ENCODE measurements at places on chromosomes 2 and 18.
A peak's percentile ranks its signal among the peaks of the same experiment; 100 is the strongest.

DNA sequence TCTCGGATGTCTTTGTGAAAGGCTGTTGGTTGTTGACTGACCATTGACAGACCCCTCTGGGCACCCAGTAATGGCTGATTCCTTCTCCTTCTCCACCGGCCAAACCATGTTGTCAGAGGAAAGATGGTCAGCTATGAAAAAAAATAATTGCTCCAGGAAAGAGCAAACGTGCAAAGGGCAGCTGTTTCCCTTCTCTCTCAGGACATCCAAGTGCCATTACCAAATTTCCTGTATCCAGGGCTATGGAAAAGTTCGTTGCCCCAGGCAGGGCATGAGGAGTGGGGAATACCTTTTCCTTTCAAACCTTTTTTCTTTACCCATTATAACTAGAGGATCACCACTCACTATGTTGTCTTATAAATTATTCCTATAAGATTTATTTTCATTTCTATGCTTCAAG, 321.5 kb upstream of the HNRNPA3 start:
- DNase-seq = no peak

DNA sequence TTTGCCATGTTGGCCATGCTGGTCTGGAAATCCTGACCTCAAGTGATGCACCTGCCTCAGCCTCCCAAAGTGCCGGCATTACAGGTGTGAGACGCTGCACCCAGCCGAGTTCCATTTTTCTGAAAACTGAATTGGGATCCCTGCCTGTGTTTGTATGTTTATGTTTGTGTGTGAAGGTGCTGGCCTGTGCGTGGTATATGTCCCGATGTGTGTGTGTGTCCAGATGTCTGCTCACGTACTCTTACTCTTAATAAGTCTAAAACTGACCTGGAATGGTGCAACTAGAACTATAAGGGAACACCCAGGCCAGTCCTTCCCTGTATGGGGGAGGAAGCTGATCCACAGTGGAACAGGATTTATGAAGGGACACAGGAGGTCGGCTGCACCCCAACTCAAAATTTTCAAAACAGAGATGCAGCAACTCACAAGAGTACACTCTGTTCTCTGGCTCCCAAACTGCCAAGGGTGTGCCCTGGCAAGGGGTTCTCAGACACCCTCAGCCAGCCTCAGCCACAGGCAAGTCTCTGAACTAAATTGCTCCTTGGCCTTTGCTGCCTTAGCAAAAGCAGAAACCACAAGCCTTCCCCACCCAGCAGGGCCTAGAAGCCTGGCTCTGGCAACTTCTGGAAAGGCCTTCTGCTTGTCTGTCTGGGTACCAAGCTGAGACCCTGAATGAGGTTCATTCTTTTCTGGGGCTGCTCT, 36.5 kb downstream of the RHOB start:
- no peak for DNase-seq

DNA sequence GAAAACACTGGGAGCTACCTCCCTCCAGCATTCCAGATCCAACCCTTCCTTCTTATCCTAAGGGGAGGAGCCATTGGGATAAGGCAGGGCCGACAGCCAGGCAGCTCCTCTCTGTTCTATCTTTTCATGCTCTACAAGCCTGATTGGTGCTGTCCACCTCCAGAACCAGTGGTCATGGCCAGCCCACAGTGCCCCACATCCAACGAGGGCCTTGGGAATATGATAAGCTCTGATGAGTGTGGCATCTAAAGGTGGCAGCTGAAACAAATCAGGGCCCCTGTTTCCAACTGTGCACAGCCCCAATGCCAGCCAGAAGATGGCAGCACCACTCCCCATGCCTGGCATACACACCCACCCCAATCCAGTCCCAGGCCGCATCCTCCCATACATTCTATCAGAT, 329.3 kb downstream of the C1D start:
- DNase-seq = peak; percentile 5

DNA sequence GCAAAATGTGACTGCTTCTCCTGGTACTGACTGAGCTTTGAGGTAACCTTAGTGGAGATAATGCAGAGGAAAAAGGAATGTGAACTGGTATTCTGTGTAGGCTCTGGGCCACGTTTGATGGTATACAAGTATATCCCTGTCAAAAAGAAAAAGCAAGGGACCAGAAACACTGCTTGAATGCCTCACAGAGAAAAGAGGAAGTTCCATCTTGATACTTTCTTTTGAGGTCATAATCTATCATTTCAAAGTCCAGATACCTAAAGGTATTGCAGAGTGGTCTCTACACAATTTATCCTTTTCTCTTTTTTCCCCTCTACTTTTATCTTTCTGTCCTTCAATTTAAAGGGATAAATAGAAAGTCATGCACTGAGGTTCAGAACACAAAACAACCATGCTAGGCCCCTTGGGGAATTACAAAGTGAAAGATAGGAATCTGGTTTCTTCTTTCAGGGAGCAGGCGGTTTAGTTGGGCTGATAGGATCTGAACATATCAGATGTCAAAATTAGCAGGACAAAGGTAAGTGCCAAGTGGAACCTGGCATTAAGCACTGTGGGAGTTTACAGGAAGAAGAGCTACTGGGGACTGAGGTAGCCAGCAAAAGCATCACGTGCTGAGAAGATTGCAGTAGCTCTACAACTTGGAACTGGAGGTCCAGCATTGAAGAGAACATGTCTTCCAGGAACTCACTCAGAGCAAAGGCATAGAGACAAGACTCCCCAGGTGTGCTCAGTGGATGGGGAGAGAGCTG, 121.2 kb downstream of the LYPD6 start:
- DNase-seq = no peak

- DNase-seq = no peak
Observed at GRCh38 chr2:275466-275865, 10.7 kb downstream of the ACP1 start.

DNA sequence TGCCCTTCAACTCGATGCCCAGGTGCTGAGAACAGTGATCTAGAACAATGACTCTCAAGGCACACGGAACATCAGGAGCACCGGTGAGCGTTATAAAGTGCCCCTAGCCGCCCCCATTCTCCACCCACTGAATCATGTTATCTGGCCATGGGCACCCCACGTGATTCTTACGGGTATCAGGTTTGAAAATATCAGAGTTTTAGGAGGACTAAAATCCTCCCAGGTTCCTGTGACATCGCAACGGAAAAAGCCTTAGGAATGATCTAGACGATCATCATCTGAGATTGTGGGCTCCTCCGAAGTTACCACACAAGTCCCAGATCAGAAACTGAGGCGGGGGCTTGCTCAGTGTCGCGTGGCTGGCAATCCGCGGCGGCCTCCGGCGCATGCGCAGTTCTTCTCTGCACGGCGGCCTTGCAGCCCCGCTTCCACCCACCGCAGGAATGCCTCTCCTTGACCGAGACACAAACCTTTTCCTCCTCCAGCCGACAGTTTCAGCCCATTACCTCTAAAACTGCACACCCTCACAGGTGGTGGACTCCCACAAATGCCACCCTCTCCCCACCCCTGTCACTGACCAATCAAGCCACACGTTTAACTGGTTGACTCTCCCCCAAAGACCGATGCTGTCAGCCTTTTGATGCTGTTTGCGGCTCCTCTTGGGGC, 5.8 kb upstream of the MRPL33 start:
- DNase-seq = peak; percentile 64

- no peak for DNase-seq
Observed at GRCh38 chr2:20999906-21000645, 43.8 kb downstream of the APOB start.

- no peak for DNase-seq
Observed at GRCh38 chr2:181857483-181857882, 34.0 kb upstream of the ITPRID2 start.

DNA sequence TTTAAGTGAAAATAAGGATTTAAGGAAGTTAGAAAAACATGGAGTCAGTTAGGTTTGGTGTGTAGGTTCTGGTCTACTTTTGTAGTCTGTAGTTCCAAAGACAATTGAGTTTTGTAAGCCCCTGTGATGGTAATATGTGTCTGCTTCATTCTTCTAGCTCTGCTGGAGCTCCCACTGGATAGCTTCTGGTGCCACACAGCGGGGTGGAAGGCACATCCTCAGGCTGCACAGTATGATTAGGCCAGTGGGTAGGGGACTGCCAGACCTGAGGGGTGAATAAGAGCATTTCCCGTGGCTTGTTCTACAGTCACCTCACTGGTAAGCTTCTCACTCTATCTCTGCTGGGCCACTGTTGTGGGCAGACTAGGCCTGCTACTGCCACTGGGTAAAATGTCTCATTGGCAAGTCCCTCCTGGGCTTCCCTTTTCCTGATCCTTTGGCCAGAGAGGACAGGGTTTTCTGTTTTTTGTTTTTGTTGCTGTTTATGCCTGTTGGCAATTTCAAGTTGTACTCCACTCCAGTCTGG, 44.5 kb downstream of the TMEM131 start:
- DNase-seq = peak; percentile 16

DNA sequence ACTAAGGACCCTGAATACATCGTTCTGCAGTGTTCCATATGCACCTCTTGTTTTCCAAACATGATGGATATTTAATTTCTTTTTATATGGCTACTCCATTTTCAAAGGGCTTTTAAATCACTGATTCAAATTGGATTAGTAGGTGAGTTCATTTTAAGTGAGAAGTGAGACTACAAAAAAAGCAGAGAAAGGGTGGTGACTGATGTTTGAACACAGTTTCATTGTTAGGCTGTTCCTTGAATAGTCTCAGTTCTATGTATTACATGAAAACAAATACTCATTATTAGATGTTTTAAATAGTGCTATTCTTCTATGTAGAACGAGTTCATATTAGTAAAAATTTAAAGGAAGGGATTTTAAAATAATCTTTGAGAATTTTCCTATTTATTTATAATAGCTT, 72.7 kb upstream of the STON1 start:
- DNase-seq = no peak

DNA sequence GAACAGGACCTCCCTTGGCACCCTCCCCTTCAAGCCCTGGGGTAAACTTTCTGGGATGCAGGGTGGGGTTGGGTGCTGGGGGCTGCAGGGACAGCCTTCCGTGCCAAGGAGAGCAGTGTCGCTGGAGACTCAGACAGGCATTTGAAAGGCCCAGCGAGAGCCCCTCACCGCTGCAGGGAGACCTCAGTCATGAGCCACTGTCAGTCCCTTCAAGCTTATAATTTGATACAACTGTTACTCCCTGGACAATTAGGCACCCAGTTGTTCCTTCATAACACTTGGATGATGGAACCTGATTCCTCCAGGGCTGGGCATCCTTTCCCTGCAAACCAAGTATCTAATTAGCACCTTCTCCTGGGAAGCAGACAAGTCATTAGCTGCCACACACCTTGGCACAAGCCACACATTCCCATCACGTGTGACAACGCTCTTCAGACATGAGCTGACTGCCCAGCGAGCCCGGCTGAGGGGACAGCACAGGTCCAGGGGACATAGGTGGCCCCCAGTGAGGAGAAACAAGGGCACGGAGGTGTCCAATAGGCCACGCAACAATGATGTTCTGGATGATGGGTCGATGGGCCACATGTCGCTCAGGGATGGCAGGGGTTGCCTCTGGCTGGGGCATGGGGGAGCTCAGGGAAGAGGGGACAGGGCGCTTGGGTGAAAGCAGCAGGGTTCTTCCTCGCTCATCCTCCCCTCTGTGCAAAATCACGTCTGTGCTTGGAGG, 59.6 kb downstream of the KCNF1 start:
- DNase-seq = no peak

DNA sequence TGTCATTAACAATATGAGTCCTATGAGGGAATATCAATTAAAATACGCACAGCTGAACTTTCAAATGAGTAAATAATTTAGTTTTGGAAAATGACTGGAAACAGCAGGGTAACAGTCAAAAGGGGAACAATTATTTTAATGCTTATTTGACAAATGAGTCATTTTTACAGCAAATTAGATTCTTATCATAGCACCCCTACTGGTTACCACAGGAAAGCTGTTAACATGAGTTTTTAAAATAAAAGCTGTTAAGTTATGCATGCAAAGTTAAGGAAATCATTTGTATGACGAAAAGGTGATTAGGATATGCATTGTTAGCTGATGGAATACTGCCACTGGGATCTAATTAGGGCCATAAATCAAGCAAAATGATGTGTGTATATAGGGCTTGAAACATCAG, 435.1 kb upstream of the MEIS1 start:
- no peak for DNase-seq

- no peak for DNase-seq
Observed at GRCh38 chr2:239157771-239158170, 243.0 kb downstream of the HDAC4 start.

- DNase-seq = no peak
Observed at GRCh38 chr18:6111726-6112125, 216.4 kb upstream of the TMEM200C start.

DNA sequence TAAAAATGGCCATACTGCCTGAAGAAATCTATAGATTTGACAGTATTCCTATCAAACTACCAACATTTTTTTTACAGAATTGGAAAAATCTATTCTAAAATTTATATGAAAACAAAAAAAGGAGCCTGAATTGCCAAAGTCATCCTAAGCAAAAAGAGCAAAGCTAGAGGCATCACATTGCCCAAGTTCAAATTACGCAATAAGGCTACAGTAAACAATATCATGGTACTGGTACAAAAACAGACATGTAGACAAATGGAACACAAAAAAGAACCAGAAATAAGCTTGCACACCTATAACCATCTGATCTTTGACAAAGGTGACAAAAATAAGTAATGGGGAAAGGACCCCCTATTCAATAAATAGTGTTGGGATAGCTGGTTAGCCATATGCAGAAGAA, 50.2 kb upstream of the THSD7B start:
- DNase-seq = no peak

DNA sequence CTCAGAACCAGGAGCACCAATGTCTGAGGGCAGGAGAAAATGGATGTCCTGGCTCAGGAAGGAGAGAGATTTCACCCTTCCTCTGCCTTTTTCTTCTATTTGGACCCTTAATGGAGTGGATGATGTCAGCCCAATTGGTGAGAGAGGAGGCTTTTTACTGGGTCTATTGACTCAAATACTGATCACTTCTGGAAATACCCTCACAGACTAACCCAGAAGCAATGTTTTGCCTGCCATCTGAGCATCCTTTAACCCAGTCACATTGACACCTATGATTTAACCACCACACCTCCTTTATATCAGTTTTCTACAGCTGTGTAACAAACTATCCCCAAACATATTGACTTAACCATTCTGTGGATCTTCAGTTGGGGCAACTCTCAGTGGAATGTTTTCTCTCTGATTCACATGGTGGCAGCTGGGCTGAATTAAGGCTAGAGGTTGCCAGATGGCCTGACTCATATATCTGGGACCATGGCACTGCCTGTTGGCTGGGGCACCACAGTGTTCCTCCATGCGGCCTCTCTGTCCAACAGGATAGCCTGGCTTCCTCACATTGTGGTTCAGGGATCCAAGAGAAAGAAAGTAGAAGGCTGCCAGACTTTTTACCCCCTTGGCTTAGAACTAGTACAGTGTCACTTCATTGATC, 18.2 kb upstream of the MBOAT2 start:
- DNase-seq = no peak

DNA sequence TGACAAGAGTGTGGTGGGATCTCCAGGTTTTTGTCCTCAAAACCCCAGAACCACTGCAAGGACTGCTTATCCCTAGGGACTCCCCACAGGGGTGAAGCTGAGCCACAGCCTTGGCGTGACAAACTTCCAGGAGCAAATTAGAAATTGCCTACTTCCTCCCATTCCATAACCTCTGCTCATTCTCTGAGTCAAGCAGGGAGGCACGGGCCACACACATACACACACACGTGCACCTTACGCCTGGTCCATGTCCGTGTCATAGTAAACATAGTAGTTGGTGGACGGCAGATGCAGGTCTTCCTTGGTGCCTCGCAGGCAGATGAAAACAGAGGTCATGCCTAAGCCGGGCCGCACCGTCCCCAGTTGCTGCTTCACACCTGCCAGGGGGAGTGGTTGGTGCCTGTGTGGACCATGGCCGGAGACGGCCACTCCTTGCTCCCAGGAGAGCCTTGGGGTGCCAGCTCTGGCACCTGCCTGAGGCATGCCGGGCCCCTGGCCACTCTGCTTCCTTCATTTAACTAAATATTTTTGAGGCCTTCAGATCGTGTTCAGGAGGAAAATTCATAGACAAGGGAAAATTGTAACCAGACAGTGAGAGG, 9.9 kb downstream of the RETSAT start:
- DNase-seq = no peak
